Fibroblast of the conjunctiva (primary cell): ENCODE measurements at places on chromosomes 3 and 15.

DNA sequence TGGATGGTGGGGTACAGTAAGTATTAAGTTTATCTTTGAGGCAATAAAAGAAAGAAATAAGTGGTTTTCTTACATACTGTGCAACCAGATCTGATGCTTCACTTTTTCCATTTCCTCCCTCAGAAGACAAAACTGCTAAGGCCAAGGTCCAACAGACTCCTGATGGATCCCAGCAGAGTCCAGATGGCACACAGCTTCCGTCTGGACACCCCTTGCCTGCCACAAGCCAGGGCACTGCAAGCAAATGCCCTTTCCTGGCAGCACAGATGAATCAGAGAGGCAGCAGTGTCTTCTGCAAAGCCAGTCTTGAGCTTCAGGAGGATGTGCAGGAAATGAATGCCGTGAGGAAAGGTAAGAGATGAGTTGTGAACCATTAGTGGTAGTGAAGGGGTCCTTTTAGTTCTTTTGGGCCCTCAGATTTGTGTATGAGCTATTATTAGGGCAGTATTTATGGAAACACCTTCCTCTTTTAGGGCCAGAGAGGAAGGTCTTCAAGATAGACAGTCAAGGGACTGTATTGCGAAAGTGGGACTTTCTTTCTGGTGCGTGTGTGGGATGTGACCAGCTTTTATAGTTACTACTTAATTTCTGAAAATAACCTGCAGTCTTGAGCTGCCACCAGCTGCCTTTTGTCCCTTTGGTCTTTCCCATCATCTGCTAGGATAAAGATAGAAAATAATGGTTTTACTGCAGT lies 4.6 kb downstream of the ALAS1 start:
- no peak for DNase-seq

- DNase-seq: no peak
Observed at GRCh38 chr3:61194892-61195538, 56.2 kb downstream of the FHIT start.

DNA sequence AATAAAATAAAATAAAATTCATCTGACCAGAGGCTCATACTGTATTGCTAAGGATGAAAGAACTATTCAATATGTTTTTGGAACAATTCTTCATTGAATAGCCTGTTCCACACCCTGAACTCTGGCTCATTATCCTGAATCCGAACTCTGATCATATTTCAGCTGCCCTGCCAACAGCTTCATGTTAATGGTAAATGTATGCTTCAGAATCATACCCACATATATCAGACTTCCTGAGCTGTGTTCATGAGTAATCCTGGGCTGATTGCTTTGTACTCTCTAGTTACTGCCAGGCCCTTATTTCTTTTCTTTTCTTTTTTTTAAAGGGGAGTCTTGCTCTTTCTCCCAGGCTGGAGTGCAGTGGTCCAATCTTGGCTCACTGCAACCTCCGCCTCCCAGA lies 11.8 kb downstream of the INO80 start:
- DNase-seq: peak; percentile 59

DNA sequence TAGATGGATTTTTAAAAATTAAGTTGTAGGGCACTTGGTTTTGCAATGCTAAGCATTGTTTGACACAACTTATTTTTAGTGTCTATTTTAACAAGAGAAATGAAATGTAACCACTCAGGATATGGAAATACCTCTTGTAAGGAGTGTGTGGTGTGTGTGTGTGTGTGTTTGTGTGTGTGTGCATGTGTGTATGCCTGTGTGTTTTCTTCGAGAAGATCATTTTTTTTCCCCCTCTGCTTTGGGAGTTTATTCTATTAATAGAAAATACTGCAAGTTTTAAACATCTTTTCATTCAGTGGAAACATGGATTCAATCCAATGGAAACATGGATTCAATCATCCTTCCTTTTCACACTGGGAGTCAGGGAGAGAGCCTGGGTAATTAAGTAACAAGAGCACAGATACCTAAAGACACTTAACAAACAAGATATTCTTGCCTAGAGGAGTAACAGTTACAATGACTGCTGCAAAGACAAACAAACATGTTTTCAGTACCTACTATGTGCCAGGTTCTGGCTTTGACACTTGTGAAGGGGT lies 567.2 kb upstream of the TBL1XR1 start:
- DNase-seq: peak; percentile 31

- no peak for DNase-seq
Observed at GRCh38 chr3:28247286-28247685, 5.9 kb downstream of the CMC1 start.

DNA sequence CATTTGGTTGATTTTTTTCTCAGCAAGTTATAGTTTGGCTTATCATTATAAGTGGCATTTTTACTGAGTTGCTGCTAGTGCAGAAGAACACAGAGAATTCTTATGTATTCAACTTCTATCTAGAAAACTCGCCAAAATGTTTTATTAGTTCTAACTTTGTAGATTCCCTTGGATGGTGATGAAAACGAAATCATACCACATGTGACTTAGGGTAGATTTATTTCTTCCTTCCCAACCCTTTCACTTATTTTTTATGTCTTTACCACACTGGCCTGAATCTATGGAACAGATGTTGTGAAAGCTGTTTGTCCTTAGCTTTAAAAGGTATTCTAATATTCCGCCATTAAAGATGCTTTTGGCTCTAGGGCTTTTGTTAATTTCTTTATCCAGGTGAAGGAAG lies 503.3 kb upstream of the CFAP20DC start:
- DNase-seq: no peak

- peak; percentile 88 for DNase-seq
Observed at GRCh38 chr3:183185696-183186095, 23.2 kb upstream of the LAMP3 start.

DNA sequence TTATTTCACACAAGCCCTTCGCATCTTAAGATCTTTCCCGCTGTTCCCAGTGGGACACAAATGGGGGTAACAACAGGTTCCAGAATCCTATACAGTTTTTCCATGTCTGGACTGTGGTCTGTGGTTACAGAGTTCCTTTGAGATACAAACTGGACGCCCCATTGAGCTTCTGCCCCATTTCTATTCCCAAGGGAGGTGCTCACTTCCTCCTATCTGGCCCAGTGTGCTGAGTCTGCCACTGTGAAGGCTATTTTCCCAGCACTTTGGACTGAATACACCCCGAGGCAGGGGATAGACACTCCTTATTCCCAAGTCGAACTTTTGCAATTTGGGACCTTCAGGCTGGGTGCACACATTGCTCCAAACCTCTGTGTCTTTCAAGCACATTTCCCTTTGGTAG lies 44.0 kb downstream of the MESD start:
- no peak for DNase-seq

DNA sequence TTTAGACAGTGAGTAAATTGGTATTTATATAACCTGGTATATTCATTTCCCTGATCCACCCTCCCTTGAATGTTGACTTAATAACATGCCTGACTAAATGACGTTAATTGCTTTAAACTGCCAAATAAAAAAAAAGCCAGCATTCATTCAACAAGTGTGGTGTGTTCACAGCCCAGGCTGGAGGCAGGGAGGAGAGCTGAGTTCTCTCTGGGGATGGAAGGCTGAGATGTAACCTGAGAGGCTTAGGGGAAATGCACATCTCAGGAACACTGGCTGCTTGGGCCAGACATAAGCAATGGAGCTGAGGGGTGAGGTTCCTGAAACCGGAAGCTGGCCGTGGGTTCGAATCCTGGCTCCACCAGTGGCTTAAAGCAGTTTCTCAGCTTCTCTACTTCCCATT lies 17.3 kb downstream of the CACNA2D3 start:
- DNase-seq: no peak

DNA sequence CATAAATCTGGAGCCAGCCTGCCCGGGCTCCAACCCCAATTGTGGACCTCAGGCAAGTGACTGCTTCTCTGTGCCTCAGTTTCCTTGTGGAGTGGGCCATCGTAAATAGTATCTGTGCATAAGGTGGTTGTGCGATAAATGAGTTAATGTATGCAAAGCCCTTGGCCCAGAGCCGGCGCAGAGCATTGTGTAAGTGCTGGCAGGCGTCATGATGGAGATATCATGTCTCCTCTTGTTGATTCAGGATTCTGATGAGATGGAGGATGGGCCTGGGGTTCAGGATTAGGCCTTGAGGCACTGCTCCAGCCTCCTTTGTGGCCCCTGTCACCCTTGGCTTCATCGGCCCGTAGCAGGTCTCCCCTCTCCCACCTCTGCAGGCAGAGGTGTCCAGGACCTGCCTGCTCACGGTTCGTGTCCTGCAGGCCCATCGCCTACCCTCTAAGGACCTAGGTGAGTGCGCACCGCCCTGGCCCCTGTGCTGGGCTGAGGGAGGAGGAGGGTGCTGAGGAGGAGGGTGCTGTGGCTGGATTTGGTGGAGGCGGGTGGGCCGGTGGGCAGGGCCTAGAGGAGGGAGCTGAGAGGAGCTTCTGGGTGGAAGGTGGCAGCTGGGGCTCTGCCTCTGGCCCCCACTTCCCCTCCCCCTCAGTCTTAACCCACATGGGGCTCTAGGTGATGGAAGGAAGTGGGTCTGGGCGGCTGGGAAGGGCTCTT lies 1.3 kb downstream of the PLA2G4B start:
- DNase-seq: no peak

DNA sequence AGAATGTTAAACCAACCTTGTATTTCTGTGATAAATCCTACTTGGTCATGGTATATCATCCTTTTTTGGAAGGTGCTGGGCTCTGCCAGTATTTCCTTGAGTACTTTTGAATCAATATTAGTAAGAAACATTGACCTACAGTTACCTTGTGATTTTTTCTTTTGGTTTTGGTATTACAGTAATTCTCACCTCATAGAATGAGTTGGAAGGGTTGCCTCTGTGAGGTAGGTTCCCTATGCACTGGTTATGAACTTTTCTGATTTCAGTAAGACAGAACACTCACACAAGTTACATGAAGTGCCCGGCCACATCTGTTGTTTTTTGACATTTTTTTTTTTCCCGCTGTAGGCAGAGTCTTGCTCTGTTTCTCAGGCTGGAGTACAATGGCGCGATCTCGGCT lies 20.0 kb downstream of the PCCB start:
- DNase-seq: no peak

GRCh38 chr3:132657869-132658747 lies 1.5 kb downstream of the ACAD11 start:
- no peak for DNase-seq
